Bronchus fibroblast of lung (primary cell): ENCODE measurements at places on chromosomes 3 and 15. TPM values are rescaled to one million over a fixed set of nuclear protein-coding genes. Genes with fewer than 3 reads are reported as not detected.

Gene SKOR1
- total RNA-seq = 0.17 TPM in 1 of 2 replicates, not detected in the other

Gene BUB1B
- total RNA-seq = 34.8 and 35.5 TPM in 2 replicates

Gene ANXA2
- total RNA-seq = 4,293 and 4,597 TPM in 2 replicates

Gene IL17RD
- 1.6 and 2.0 TPM in 2 replicates for total RNA-seq

Gene KCNH8
- total RNA-seq = not detected in 2 replicates

Gene TRIM71
- not detected in 2 replicates for total RNA-seq

Gene KCNAB1
- not detected in 2 replicates for total RNA-seq

Gene HTR3D
- total RNA-seq = not detected in 2 replicates

Gene PLA2G4D
- total RNA-seq = not detected in 2 replicates

Gene SLCO2A1
- total RNA-seq = 2.7 and 3.0 TPM in 2 replicates

Gene NRROS
- under 0.01 and 0.17 TPM in 2 replicates for total RNA-seq

Gene CCDC80
- total RNA-seq = 101 and 114 TPM in 2 replicates

Gene ATP10A
- 1.5 and 1.8 TPM in 2 replicates for total RNA-seq

Gene CCR8
- not detected in 2 replicates for total RNA-seq

Gene P2RY1
- total RNA-seq = 0.17 and 0.30 TPM in 2 replicates

Gene TMEM207
- total RNA-seq = not detected in 2 replicates

Gene PLA2G4F
- not detected in 2 replicates for total RNA-seq

Gene TMEM115
- 52.5 and 56.2 TPM in 2 replicates for total RNA-seq

Gene CCR4
- not detected in 2 replicates for total RNA-seq

Gene AGBL1
- not detected in 2 replicates for total RNA-seq

Gene SCAANT1
- not detected in 2 replicates for total RNA-seq

Gene ARGFX
- total RNA-seq = not detected in 2 replicates
